ENCODE measurements at places on chromosomes 13 and 19.
A peak's percentile ranks its signal among the peaks of the same experiment; 100 is the strongest.

- peak; percentile 89 for DNase-seq
Measured at GRCh38 chr19:861756-862580, 2.5 kb downstream of the CFD start.

DNA sequence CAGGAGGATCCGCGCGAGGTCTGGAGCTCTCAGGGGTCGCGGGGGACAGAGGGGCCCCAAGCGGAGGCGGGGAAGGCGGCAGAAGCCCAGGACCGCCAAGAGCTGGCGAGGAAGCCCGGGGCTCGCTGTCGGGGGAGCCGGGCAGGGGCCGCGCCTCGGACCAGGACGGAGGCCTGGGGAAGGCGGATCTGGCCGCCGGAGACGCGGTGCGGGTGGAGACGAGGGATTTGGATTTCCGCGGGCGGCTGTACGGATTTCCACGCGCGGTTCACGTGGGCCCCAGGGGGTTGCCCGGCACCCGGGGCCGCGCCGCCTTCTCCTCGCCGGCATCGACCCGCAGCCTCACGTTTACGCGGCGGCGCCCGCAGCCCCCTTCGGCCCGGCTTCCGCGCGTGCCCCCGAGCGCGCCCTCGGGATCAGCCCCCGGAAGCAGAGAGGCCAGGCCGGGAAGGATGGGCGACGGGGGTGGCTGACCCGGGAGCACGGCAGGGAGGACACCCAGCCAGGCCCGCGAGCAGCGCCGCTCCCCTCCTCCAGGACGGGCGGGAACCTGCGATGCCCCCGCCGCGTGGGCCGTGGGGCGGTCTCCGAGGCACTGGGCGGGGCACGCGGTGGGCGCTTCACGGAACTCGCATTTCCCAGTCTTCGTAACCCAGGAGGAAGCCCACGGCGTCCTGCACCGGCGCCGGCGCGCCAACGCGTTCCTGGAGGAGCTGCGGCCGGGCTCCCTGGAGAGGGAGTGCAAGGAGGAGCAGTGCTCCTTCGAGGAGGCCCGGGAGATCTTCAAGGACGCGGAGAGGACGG, 4.7 kb downstream of the F7 start:
- peak; percentile 41 for DNase-seq

DNA sequence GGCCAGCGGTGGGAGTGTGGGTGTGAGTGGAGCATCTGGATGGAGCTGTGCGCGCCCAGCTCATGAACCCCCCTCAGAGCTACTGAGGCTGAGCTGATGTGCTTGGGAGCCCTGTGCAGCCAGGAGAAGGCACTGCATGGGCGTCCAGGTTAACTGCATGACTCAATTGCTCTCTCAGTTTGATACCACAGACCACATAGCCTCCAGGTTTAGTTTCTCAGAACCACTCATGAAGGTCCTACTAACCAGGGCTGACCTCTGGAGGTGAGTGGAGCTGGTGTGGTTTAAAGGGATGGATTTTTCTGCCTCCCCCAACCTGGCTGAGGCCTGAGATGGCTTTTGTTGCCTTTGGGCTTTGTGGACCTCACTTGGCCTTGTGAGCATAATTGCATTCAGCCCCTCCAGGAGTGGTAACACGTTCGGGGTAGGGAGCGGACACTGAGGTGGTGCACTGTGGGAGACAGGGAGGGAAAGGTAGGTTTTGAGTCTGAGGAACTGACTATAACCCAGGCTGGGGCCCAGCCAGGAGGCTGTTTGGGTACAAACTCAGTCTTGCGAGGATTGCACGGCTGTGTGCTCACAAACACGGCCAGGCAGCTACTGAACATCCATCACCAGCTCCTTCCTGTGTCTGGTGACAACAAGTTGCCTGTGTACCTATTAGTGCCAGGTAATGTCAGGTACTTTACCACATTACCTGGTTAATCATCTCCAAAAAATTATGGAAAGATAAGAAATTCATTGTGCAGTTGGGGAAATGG, 97.5 kb downstream of the RGCC start:
- DNase-seq: no peak

- no peak for DNase-seq
Measured at GRCh38 chr19:12137221-12137940, 2.8 kb downstream of the ZNF20 start.

GRCh38 chr13:78437781-78438180, 165.6 kb downstream of the POU4F1 start:
- DNase-seq: peak; percentile 11

- DNase-seq: no peak
Measured at GRCh38 chr13:59931621-59932020, 232.1 kb downstream of the DIAPH3 start.

GRCh38 chr19:1063909-1064660, 2.9 kb upstream of the ARHGAP45 start:
- no peak for DNase-seq

GRCh38 chr13:66826398-66826797, 403.7 kb downstream of the PCDH9 start:
- no peak for DNase-seq

DNA sequence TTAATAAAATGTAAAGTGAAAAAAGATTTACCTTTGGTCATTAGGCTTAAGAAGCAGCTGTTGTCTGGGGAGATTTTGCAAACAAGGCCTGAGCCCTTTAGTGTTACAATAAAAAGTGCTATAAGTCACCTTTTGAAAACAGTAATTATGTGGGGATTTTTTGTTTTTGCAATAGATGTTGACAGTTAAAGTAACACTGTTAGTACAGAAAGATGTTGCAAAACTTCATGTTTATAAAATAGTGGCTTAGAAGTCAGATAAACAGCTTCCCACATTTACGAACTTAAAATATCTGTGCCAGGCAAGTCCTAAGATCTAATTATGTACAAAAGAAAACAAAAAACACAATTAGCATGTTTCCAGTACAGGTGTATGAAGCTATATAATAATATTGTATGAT, 138.0 kb upstream of the IRS2 start:
- no peak for DNase-seq
